ENCODE measurements at places on chromosomes 12 and 14.

DNA sequence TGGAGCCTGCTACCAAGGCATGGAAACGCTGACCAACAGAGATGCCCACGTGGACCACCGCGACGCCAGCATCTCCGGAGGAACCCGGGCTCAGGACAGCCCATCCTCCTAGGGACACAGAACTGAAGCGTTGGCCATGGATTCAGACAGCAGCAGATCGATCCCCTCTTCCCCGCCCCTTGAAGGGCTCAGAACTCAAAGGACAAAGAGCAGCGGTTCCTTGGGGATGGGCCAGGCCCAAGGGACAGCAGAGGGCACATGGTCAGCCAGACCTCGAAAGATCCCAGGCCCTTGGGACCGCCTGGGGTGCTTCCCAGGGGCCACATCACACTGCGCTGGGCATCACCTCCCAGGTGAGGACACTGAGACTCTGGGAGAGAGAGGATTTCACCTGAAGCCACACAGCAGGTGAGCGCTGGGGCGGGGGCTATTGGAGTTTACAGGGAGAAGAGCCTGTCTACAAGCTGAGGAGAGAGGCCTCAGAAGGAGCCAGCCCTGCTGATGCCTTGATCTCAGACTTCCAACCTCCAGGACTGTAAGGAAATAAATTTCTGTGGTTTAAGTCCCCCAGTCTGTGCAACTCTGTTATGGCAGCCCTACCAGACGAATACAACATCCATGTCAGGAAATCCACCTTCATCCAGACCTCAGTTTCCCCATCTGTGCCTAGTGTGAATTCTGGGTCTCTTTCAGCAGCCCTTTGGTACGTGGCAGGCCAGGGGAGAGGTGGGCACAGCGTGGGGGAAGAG lies 49.4 kb downstream of the CCNK start:
- DNase-seq = no peak

DNA sequence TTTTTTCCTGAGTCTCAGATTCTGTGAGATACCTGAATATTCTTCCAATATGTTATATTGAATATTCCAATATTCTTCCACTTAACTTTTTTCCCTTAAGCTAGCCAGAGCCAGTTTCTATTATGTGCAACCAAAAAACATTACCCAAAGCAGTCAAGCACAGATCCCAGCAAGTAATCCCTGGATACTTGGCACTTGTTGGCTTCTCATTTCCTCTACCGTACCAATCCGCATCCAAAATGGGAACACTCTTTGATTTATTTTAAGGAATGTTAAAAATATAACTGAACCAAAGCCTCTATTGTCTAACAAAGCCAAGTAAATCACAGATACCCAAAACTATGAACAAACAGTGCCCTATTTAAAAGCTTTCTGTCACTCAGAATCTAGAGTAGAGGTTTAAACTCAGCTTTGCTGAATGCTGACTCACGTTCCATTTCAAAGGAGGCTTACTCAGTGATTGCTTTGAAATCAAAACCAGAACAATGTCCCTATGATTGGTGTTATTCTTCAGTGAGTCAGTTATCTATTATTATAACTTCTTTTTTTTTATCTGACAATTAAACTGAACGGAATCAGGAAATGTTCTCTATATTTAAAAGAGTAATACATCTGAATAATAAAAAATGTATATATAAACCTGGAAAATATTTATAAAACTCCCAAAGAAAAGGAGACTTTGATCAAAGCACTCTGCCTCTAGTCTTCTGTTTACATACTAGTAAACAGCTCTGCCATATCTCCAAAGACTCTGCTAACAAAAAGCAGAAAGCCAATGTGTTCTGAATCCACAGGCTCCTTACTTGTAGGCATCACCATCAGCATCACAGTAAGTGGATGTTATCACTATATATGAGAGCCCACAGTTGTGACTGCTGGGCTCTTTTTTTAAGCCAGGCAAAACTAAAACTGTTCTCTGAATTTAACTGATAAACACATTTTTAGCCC lies 360.8 kb downstream of the CCDC91 start:
- peak; percentile 10 for DNase-seq

DNA sequence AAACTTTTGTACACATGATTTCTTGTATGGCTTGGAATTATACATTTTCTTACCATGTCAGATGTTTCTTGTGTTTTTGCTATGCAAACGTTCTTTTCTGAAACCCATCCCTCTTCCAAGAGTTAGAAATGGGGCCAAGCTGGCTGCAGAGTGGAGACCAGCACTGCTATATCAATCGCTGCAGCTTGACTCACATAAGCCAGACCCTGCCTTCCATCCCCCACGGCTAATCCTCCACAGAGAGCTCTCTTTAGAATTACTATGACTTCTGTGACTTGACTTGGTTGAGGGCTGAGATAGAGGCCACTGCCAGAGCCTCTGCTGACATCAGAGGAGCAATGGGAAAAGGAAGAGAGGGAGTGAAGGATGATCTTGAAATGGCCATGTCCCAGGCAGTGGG lies 147.9 kb downstream of the DACT1 start:
- no peak for DNase-seq

- DNase-seq = no peak
Measured at GRCh38 chr14:99246536-99247097, 25.4 kb downstream of the BCL11B start.

- DNase-seq = peak; percentile 76
Measured at GRCh38 chr12:64633940-64634337, 23.6 kb downstream of the RASSF3 start.

- no peak for DNase-seq
Measured at GRCh38 chr12:52193991-52194390, 2.2 kb upstream of the KRT80 start.

DNA sequence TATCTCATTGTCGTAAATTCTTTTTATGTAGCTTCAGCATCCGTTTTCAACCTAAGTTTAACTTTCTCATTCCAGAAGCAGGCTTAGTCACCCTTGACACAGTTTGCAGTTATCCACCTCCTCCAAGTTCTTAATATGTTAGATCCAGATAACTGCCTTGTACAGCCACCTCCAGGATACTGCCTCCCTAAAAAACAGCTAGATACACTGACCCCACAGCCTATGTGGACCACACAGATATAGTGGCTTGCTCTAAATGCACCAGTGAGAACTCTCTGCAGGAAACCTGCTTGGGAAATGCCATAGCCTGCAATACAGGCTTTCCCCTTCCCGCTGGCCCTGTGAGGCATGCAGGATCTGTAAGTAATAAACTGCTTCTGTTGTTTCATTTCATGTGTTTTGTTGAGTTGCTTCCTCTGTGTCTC lies 11.1 kb upstream of the RTL1 start:
- no peak for DNase-seq

GRCh38 chr12:54045868-54046521 lies 7.6 kb upstream of the HOXC4 start:
- no peak for DNase-seq
